ENCODE measurements at places on chromosomes 4 and X.
A peak's percentile ranks its signal among the peaks of the same experiment; 100 is the strongest.

DNA sequence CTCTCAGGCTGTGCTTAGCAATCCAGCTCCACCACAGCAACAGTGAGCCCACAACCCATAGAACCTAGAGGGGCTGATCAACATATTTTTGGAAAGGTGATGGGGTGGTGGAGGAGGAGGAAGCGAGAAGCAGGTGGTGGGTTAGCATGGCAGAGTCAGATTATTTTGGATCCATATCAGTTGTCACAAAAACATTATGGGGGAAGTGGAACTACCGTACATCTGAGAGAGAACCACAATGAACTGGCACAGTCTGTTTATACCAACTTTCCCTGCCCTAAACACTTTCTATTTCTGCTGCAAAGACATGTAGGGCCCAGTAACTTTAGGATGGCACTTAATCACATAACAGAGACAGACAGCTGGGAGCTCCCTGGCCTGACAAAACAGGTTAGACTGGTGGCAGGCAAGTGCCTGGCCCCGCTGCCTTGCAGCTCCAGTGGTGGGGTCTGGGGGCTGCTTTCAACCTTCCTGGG lies 4.3 kb downstream of the SLC9A7 start:
- no peak for DNase-seq

- no peak for DNase-seq
These were observed 51.3 kb downstream of the EMCN start for GRCh38 chr4:100466501-100466900.

DNA sequence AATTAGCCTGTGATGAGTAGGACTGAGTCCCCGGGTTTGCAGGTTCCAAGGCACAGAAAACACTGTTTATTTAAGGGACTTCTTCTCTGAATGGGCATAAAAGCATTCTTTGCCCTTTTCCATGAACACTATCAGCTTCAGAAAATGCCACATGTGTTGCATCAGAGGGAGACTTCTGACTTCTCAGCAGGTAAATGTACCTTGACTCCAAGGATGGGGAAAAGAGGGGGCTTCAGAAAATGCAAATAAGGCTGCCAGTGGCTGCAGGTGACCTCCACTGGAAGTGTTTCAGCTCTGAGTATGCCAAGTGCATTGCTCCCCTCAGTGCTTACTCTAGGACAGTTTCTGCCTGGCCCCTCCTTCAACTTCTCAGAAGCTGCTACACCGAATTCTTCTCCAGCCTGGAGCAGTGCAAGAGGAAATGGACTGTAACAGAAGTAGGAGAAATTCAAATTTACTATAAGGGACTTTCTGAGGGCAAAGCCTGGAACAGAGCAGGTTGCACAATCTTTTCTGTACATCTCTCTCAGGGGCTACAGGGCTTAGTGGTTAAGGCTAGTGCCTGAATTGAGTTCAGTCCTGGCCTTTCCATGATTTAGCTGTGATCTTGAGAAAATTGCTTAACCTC lies 233.2 kb downstream of the PTTG2 start:
- DNase-seq: no peak

- no peak for DNase-seq
These were observed 406.5 kb downstream of the RPA4 start for GRCh38 chrX:97290199-97290598.

GRCh38 chr4:65819192-65819591 lies 148.9 kb upstream of the EPHA5 start:
- DNase-seq: no peak

- DNase-seq: no peak
These were observed 712 bp downstream of the PNPLA4 start for GRCh38 chrX:7926501-7926900.

GRCh38 chr4:26764231-26764630 lies 96.4 kb upstream of the STIM2 start:
- DNase-seq: no peak

- no peak for DNase-seq
These were observed 1153.8 kb downstream of the STIM2 start for GRCh38 chr4:28014469-28014868.

GRCh38 chr4:165612936-165613335 lies 234.1 kb downstream of the CPE start:
- no peak for DNase-seq

DNA sequence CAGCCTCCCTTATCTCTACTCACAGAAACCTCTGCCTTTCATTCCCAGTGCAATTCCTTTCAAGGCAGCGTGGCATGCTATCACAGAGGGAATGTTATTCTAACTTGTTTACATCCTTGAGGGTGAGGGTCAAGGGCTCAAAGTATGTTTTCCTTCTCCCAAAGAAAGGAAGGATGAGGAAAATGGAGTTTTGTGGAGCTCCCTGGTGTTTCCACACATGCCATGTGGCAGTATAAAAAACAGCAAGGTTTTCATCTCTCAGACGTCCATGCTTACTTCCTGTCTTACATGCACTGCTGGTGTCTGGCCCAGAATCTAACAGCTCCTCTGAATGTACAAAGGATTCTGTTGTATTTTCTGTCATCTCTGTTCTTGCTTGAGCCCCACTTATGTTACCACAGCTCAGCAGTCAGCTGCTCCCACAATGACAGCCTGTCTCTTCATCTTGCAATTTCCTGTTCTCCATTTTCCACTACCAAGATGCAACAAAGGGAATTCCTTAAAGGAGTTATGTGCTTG lies 128.0 kb downstream of the SNCA start:
- no peak for DNase-seq

DNA sequence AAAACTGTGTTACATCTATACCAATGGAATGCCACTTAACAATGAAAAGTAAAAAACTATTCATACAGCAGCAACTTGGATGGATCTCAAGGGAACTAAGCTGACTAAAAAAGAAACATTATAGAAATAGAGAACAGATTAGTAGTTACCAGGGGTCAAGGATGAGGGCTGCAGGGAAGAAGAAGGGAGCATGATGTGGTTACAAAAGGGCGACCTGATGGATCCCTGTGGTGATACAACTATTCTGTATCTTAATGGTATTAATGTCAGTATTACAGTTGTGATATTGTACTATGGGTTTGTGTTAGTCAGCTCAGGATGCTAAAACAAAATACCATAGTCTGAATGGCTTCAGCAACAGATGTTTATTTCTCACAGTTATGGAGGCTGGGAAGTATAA lies 190.7 kb downstream of the ZNF674 start:
- DNase-seq: no peak

DNA sequence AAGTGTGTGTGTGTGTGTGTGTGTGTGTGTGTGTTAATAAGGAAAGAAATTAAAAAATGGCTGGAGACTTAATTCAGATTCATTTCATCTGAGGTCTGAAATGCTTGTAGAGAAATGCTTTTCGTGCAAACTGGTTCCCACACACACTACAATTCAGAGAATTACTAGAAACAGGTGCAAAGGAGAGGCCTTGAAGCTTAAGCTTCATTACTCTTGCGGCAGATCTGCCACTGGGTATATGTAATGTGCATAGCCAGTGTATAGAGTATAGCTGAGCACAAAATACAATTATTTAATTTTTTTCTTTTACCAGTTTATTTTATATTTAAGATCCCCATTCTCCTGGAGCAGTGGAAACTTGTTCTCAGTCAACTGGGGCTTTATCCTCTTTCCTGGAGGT lies 31.8 kb upstream of the MAGEB10 start:
- no peak for DNase-seq

GRCh38 chr4:83473966-83474365 lies 10.9 kb downstream of the ABRAXAS1 start:
- DNase-seq: no peak

DNA sequence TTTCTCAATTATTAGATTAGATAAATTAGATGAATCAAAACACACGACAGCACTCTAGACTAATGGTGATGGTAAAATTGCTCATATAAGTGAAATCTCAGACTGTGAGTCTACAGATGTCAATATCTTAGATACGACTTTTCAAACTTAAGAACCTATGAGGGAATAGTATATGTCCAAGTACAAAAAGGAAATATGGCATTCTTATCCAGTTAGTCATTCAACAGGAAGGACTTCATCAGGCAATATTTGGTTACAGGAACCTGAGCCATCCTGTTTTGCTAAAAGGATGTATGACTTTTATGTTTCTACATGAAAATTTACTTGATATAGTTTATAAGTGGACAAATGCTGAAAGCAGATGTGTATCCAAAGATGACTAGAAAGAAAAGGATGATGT lies 107.0 kb downstream of the CT47B1 start:
- DNase-seq: no peak

DNA sequence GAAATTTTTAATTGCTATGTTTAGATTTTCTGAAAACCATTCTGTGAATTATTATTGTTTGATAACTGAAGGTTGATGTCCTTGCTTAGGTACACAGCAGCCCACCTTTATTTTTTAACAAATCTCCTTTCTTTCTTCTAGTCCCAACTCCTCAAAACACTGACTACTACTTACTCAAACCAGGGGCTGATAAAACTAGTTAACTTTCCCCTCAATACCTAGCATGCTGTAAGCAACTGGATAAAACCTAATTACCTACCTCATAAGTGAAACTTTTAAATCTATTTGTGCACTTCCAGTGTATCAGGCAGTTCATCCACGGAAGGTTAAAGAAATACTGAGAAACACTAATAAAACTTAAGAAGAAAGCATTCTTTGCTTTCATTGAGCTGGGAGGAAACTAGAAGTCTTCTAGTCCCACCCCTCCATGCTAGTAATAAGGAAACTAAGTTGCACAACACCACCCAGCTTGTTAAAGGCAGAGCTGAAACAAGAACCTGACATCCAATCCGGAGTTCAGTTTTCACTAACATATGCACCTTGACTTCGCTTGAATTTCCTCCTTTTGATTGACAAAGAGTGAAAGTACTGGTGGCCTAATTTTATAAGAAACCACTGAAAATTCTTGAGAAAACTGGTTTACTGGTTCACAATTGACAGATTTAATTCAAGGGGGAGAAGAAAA lies 180.2 kb upstream of the TET2 start:
- no peak for DNase-seq

DNA sequence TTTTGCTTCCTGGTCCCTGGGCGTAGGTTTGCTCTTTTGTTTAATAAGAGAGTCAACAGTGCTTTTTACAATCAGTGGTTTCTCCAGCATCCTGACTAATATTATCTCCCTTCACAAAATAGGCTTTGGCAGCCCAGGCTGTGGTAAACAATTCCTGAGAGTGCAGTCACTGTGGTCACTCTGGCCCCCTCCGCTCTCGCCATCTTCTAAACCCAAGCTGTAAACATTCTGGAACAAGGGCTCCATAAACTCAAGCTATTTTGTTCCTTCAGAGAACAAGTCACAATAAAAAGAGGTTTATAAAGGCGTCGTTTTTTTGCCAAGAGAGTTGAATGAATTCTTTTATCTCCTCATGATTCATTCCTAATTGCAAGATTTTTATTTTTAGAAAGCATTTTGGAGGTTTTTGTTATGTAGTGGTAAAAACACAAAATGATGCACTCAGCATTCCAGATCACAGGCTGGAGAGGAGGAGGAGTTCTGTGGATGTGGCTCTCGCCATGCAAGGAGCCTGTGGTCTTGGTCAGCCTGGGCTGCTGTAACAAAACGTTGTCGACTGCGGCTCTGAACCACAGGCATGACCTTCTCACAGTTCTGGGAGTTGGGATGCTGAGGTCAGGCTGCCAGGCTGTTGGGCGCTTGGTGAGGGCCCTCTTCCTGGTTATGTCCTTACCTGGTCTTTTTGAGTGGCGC lies 486.4 kb upstream of the FAT1 start:
- no peak for DNase-seq

GRCh38 chr4:130422261-130422660 lies 1326.3 kb downstream of the C4orf33 start:
- DNase-seq: no peak

- DNase-seq: no peak
These were observed 6.6 kb upstream of the LOC101059915 start for GRCh38 chrX:71660562-71661416.

GRCh38 chr4:79429113-79429903 lies 21.3 kb upstream of the GK2 start:
- no peak for DNase-seq

GRCh38 chr4:95058991-95059390 lies 301.2 kb downstream of the BMPR1B start:
- DNase-seq: no peak

DNA sequence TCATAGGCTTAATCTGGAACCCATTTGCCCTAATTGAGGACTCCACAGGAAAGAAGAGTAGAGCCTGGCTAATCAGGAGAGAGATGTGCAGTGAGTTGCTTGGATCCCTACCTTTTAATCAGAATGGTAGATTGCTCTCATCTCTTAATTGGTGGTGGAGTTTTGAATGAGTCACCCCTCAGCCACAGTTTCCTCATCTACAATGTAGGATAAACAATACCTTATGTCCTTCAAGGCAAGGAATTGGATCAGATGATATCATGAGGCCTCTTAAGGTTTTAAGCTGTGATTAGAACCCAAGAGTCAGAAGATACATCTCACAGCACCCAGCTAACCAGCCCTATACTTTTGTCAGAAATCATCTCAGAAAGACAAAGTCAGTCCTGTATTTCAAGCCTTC lies 39.1 kb downstream of the PDGFRA start:
- no peak for DNase-seq

GRCh38 chr4:7120341-7120740 lies 52.5 kb upstream of the GRPEL1 start:
- DNase-seq: no peak

- peak; percentile 59 for DNase-seq
These were observed 307.4 kb downstream of the RAB28 start for GRCh38 chr4:13176741-13177142.

- peak; percentile 18 for DNase-seq
These were observed 71.6 kb downstream of the PPARGC1A start for GRCh38 chr4:23818097-23818885.

DNA sequence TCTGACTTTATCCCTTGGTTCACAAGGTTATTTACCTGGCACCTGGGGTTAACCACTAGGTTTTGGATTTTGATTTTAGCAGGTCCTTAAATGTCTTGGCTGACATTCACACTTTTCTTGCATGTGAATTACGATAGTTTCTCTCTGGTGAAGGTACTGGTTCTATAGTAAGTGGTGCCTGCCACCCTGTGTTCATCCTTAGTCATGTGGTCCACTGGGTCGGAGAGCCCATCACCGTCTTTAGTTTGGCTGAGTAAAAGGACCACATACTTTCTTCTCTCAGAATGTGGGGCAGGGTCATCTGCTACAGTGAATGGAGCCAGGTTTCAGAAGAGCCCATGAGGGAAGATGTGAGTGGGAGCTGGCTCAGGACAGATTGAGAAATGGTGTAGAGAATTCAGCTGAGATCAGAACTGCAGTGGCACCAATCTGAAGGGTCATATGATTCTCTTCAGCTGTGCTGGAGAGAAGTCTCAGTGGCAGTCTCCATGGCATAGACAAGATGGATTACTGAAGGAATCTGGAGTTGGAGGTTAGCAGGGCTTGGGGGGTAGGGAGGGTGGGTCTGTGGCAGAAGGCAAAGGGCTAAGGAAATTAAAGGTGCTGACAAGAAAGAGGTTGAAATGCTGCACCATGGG lies 310.4 kb downstream of the GPAT3 start:
- DNase-seq: no peak

- no peak for DNase-seq
These were observed 63.9 kb downstream of the FHDC1 start for GRCh38 chr4:153000076-153000420.

Data from kidney (tissue), 22 donors.